Stimulated activated CD8-positive, alpha-beta memory T cell treated with anti-CD3 and anti-CD28 coated beads, Interleukin-12 subunit alpha, Interleukin-12 subunit beta, amount 100 ng/mL, for 1 hour (primary cell): ENCODE measurements at places on chromosomes 12 and 14.

DNA sequence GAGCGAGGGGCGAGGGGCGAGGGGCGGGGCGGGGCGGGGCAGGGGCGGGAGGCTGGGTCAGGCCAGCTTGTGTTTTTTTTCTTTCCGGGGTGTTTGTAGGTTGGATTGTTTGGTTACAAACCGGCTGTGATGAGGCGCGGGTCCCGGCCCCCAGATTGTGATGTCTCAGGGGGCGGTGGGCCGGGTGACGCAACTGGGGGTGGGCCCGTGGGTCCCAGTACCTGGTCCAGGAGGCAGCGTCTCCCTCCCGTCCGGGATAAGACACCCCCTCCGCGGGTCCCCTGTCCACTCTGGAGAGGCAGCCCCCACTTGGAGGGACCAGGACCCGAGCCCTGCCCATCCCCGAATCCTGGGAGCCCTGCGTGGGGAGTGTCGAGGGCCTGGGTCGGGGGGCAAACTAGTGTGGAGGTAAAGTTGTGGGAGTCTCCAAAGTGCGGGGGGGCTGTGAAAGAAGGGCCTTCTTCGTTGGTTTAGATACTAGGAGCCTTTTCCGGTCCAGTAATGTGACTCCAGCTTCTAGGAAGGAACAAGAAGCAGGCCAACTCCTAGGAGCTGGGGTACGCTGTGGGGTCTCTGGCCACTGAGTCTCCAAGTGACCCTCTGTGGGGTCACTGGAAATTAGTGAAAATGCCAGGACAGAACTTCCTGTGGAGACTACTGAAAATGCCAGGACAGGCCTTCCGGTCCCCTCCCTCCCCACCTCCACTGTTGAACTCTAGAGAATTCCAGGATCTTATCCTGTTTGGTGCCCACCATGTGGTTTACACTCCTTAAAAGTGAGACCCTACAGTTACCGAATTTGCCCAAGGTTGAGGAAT, 579 bp upstream of the CLMN start:
- DNase-seq, result no peak

DNA sequence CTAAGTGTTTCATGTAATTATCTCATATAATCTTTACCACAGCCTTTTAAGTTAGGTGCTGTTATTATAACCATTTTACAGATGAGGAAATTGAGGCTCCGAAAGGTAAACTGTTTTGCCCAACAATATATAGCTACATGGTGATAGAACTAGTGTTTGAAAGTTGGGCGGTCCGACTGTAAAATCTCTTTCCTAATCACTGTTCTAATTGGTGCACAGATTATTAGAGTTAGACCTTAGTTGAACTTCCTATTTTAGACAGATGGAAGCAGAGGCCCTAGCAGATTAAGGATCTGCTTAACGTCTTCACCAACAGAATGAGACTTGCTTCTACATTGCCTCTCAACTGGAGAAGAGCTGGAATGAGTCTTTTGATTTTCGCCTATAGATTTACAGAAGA, 30.0 kb upstream of the DUSP6 start:
- no peak for DNase-seq

- DNase-seq, result no peak
Measured at GRCh38 chr14:98953551-98954348, 318.2 kb downstream of the BCL11B start.

DNA sequence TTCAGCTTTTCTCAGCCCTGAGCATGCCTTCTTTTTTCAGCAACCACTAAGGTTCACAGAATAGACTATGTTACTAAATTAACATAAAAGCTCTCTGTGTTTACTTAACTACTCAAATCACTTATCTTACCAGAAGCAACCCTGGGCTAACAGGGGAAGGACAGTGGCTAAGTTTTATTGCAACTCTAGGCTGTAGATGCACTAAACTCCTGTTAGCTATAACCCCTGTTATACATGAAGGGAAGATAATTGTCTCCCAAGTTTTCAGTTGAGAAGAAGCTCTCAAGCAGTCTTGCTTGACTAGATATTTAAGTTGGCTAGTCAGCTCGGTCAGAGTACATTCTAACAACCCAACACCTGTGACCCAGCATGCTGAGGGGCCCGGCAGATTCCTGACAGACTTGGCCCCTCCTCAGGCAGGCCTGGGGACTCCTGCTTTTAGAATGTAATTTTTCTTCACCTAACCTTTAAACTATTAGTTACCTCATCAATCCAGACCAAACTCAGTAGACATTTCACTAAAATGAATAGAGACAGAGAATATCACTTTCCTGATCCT, 464.5 kb downstream of the EGLN3 start:
- no peak for DNase-seq

DNA sequence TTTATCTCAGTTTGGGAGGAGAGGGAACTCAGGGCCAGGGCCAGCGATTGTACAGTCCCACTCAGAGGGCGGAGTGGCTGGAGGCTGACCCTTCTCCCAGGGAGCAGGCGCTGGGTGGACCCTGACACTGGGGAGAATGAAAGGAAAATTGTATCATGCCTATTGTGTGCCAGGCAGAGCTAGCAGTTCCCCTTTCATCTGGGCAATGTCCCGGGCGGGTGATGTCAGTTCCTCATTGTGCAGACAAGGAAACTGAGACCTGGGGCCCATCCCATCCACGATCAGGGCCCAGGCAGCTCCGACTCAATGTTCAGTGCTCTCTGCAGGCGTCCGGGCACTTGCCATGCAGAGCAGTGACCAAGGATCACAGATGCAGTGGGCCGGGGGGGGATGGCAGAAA, 101.9 kb upstream of the RTL1 start:
- no peak for DNase-seq
